EH (cell line): ENCODE measurements at places on chromosomes 16 and 17.

DNA sequence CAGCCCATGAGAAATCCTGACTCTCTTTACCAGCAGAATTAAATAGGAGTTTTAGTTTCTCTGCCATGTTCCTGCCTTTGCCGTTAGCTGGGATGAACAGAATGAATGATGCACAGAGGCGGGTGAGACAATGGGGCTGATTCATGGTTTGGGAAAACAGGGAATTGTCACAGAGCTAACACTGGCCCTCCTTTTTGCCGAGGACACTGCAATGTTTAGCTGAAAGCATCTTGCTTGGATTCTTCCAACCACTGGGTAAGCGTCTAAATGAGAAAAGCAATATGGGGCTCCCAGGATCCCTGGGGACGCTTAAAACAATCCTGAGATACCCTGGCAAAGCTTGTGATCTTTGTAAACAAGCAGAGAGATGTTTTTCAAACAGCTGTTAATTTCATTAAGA lies 12.8 kb upstream of the PAFAH1B1 start:
- DNase-seq: no peak

GRCh38 chr16:17437127-17437720 lies 33.5 kb downstream of the XYLT1 start:
- DNase-seq: peak; percentile 14

DNA sequence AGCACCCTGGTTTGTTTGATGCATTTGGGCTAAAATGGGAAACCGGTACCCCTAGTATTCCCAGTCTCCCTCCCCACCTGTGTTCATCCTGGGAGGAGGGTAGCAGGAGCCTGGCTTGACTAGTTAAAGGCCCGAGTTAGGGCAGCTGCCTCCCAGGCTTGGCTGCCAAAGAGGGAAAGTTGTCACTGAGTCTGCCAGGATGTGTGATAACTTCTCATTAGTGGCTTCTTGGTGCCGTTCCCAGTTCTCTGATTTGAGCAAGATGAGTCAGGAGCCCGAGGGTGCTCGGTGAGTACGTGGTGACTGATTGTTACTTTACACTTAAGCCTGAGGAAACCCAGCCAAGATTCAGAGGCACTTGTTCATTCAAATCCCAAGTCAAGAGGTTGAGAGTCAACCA lies 2.5 kb downstream of the KRT32 start:
- DNase-seq: peak; percentile 98

GRCh38 chr16:84737192-84738011 lies 37.6 kb downstream of the USP10 start:
- no peak for DNase-seq

DNA sequence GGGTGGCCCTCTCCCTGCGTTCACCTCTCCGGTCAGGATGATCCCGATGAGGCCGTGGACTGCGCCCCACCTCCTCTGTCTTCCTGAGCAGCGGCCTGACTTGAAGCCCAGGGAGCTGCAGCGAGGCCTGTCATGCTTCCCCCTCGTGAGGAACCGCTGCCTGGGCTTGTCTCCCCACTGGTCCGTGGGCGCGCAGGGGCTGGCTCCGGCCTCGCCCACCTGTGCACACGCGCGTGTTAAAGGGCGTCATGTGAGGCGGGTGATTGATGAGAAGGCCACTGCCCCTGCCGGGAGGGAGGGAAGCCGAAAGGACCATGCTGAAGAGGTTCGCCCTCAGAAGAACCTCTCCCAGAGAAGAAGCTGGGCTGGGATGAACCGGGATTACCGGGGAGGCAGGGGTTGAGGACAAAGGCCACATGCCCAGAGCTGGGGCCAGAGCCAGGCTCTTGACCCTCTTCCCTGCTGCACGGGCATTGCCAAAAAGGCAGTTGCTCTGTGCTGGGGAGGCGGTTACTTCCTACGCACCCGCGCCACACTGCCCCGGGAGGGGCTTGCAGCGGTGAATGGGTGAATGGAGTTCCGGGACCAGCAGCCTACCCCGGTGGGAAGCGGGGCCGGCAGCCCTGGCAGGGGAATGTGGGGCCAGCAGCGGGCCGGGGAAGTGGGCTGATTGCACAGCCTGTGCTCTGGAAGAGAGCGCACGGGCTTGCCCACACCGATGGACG lies 85.9 kb upstream of the GSE1 start:
- no peak for DNase-seq

- DNase-seq: no peak
Measured at GRCh38 chr16:10762336-10763016, 18.8 kb downstream of the NUBP1 start.

GRCh38 chr16:56950455-56950854 lies 11.3 kb upstream of the CETP start:
- no peak for DNase-seq

DNA sequence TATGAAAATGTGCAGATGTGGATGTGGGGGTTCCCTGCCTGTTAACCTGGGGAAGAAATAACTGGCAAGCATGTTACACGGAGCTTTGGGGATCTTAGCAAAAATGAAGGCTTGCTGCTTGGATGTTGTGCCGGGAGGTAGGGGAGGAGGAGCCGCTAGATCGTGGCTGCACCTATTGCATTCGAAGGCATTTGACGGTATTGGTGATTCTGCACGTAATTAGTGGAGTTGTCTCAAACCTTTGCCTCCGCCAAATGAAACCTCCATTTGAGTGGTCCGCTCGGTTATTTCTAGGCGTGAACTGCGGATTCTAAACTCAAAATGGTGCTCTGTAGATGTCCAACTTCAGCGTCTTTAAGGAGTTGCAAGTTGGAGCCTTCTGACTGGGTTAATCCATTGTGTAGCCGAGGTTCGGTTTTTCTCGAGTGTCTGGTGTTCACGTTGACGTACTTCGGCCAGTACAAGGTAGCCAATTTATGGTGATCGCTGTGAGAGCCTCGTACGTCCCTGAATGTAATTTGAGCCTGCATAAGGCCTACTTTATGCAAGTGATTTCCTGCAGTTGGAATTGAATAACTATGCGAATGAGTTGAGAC lies 1.5 kb downstream of the TNRC6C start:
- peak; percentile 35 for DNase-seq

GRCh38 chr17:51580869-51581268 lies 320.5 kb downstream of the UTP18 start:
- DNase-seq: no peak

- peak; percentile 25 for DNase-seq
Measured at GRCh38 chr16:68399456-68399855, 48.9 kb downstream of the SMPD3 start.

DNA sequence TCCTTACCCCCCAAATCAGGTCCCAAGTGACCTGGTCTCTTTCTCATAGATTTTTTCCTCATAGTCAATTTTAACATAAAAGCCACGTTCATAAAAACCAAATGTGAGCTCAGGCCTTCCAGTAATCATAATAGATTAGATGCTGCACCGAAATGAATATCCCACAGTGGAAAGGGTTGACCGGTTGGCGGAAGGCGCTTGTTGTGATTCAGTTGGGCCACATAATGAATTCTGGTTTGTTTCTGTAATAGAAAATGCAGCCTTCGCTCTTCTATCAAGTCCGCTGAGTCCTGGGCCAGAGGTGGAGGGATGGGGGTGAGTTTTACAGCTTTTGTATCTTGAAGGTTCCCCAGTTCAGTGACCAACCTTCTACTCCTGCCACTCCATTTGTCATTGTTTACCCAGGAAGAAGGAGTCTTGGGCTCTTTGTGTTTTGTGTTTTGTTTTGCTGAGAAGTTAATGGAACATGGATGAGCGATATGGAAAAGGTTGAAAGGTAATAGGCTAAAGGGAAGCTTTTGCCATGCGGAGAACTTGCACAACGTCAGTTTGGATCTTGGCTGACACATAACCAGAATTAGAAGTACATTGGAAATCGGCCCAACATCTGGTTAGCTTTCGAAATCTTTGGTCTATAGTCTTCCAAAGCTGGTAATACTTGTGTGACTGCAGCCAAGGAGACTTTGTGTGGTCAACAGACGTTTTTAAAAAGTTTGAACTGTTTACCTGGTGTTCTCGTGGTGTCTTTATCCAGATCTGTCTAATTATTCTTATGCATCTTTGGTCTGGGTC lies 89.5 kb downstream of the CLEC16A start:
- DNase-seq: peak; percentile 39

DNA sequence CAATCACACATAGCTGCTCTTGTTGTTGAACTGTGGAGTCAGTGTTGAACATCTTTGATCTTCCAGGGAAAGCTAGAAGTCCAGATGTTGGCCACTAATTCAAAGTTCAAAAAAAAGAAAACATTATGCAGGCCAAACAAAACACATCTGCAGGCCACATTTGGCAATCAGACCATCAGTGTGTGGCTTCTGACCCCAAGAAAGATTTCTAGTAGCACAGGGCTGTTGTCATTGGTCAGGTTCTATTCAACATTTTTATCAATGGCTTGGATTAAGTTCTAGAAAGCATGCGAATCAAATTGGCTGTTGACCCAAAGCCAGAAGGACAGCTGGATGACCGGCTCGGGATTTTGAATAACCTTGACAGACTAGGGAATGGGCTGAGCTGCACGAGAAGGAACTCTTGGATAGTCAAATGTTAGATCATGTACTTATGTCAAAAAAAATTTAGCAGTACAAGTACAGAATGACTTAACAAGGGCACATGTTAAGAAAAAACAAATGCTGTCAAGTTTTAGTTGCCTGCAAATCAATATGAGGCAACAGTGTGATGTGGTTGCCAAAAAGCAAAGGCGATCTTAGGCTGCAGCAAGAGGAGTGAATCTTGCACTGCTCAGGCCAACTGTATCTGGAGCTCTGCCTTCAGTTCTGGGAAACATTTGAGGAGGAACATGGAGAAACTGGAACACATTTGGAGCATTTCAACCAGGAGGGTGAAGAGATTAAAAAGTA lies 187.6 kb downstream of the RGS9 start:
- DNase-seq: no peak

DNA sequence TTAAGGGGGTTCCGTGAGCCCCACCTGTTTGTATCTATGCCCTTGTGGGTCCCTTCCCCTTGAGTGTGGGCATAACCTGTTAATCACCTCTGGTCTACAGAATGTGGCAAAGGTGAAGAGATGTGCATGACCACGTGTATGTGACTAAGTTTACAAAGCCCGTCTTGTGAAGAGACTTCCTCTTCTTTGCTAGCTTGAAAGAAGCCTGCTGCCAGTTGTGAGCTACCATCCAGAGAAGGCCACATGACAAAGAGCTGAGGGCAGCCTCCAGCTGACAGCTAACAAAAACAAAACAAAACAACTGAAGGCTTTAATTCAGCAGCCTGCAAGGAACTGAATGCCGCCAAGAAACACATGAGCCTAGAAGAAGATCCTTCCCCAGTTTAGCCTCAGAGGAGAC lies 112.0 kb downstream of the AXIN2 start:
- no peak for DNase-seq

DNA sequence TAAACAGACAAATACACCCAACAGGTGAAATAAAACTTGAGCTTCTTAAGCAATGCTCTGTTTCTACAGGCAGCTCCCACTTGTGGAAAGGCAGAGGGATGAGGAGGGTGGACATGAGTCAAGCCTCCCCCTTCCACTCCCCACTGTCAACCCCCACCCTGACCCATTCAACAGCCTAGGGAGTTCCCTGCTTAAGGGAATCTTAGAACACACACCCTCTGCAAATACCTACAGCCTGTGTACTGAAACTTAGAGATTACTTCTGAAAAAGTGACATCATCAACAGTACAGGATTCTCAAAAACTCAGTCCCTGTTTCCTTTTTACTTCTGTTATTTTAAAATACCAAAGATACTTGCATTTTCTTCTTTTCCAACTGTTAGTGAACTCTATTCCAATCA lies 345.4 kb downstream of the SOX9 start:
- DNase-seq: peak; percentile 87

- DNase-seq: peak; percentile 86
Measured at GRCh38 chr16:30949650-30950515, 1.0 kb downstream of the ORAI3 start.

DNA sequence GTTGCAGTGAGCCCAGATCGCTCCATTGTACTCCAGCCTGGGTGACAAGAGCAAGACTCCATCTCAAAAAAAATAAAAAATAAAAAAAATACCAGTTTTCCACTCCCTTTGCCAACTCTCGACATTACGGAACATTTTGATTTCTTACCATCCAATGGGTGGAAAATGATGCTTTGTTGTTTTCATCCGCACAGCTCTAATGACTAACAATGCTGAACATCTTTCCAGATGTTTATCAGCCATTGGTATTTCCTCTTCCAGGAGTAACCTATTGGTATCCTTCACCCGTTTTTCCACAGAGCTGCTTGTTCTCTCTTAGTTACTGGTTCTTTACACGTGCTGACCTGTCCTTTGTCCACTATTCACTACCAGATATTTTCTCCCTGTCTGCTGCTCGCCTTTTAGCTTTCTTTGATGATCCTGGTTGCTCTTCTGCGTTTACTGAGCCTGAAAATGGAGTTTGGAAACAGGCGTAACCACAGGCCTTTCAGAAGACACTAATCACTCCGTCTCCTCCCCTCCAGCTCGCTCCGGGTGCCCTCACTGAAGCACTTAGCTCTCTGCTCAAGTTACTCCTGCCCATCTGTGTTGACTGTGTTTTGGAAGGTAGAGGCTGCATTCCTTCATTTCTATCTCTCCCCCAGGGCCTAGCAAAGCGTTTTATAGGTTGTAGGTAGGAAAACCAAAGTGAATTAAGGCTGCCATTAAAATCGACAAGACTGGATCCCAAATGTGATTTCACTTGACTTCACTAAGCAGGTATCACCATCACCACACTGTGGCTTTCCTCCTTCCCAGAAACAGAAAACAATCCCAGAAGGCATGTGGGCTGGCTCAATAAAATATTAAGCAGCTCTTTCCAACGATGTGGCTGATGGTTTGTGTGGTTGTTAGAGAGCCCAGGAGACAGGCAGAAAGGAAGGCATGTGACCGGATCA lies 8.9 kb downstream of the SHPK start:
- peak; percentile 45 for DNase-seq

- peak; percentile 62 for DNase-seq
Measured at GRCh38 chr16:2969545-2970521, 685 bp downstream of the PAQR4 start.

DNA sequence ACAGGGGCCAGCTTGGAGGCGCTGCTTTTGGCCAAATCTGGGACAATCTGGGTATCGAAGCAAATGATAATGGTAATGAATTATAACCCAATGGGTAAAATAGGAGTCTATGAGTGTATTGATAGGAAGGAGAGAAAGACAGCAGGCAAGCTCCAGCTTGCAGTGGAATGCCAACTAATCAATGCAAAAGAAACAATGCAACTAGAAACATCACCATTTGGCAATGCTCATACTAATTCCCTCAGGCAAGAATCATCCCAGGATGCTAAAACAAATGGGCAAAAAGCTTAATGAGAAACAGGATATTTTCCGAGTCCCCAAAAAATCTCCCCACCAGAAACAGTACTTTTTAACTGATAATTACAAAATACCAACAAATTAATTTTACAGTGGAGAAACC lies 64.7 kb downstream of the ADCY9 start:
- peak; percentile 32 for DNase-seq

GRCh38 chr16:46649588-46650253 lies 28.5 kb upstream of the SHCBP1 start:
- DNase-seq: no peak

DNA sequence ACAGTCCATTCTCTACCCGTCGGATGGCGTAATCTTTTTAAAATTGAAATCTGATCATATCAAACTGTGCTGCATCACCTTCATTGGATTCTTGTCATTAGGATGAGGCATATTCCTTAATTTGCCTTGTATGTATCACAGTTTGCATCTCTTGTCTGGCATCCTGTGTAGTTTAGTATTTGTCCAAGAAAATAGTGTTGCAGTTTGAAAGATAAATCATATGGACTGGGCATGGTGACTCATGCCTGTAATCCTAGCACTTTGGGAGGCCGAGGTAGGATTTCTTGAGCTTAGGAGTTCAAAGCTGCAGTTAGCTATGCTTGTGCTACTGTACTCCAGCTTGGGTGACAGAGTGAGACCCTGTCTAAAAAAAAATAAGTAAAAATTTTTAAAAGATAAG lies 5.8 kb upstream of the RSL1D1 start:
- DNase-seq: peak; percentile 48

- DNase-seq: no peak
Measured at GRCh38 chr16:19410435-19411171, 7.1 kb upstream of the TMC5 start.

GRCh38 chr17:35119370-35120165 lies at the start of gene RAD51D:
RAD51D (minus strand) TSS chr17:35119860; CDS start chr17:35119613, 247 bp downstream.
- peak; percentile 73 for DNase-seq
